Retinal pigment epithelial cell (primary cell): ENCODE measurements at places on chromosomes 12 and 14.

DNA sequence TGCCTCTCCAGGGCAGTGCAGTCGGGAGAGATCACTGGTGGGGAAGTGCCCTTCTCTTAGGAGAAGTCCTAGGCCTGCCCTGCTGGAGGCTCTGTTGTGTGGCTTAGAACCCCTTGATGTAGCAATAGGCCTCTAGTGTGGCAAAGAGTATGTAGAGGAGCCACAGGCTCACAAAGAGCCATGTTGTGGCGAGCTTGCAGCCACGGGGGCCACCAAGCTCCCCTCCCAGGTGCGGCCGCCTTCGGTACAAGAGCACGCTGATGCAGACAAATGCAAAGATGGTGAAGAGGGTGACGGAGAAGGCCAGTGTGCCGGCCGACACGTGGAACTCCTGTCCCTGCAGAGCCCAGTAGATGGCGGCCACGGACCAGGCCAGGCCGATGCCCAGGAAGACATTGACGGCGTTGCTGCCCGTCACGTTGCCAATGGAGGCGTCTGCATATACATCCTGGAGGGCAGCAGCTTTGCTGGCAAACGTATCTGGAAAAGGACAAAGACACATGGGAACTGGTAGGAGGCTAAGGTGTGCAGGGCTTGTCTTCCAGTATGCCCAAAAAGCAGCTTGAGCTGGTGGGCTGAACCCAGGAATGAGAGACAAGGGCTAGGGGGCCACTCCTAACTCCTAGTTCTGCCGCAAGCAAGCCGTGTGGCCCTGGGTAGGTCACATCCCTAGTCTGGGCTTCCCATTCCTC lies 142.8 kb downstream of the SLC8A3 start:
- peak; percentile 4 for DNase-seq

GRCh38 chr12:117084405-117085317 lies 14.6 kb downstream of the TESC start:
- DNase-seq, result no peak

DNA sequence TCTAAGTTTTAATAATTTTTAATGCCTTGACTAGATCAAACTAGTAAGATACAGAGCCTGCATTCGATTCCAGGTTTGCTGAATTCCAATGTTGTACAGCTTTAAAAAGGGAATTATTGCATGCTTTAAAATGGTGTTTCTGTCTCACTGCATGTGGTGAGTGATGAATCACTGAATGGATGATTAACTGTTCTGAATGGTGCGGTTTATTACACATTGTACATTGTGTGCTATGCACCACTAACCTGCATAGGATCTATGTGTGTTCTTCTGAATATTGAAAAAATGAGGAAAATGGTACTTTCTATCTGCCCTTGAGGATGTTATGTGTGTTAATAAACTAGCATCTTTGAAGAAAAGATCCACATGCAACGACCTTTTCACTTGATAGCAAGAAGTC lies 231.7 kb downstream of the NRXN3 start:
- DNase-seq, result no peak

DNA sequence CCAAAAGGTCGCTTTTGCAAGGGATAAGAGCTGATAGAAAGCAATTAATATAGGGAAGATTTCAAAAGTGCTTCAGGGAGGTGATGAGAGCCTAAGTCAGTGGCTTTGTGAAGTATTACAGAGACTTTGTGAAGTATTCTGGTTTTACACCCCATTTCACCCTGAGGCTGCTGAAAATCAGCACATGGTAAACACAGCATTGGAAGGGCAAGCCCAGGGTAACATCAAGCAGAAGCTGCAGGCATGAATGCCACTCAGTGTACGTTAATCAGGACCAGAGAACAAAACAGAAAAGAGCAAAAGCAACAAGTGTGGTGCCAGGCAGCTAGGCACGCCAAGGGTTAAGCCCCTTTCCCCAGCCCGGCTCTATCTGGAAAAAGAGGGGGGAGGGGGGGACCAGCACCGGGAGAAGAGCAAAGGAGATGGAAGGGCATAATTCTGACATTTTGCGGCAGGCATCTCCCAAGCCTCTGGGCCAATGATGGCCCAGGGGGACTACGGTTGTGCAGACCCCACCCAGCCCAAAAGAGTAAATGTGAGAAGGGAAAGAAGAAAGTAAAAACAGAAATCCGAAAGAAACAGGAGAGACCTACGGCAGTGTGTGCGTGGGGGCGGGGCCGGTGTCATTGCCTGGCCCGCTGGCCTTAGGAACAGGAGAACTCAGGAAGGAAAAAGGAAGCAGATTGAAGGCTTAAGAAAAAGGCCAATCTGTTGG lies 58.9 kb downstream of the DHRS2 start:
- DNase-seq, result no peak
